ENCODE measurements at places on chromosomes 12 and 14.

- no peak for DNase-seq
These were observed 7.2 kb downstream of the SLC38A4 start for GRCh38 chr12:46818642-46819041.

- DNase-seq = no peak
These were observed 58.7 kb downstream of the ST8SIA1 start for GRCh38 chr12:22275843-22276242.

- DNase-seq = no peak
These were observed 100.0 kb downstream of the PIWIL1 start for GRCh38 chr12:130437555-130438242.

GRCh38 chr12:11731455-11731854, 82.0 kb downstream of the ETV6 start:
- DNase-seq = no peak

DNA sequence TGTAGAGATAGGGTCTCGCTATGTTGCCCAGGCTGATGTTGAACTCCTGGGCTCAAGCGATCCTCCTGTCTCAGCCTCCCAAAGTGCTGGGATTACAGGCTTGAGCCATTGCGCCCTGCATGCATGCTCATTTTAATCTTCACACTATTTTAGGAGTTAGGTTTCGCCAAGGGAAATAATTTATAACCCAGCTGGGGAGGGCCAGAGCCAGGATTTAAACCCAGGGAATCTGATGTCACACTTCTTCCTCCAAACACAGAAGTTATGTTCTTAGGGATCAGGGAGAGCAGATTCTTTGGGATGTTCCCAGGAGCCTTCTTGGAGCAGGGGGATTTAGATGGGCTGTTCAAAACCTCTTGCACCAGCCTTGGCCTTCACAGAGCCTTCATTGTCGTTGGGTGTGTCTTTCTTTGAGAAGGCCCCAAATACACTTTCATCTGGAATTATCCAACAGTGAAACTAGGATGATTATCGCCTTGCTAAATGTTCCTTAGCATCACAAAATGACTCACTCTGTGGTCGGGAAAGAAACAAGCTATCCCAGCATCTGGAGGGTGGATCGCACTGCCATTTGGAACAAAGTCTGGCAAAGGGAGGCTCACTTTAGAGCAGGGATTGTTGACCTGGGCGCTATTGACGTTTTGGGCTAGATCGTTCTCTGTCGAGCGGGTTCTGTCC, 8.2 kb upstream of the PPP1CC start:
- DNase-seq = no peak

GRCh38 chr14:93185349-93185720, 218 bp downstream of the LYSET start:
- no peak for DNase-seq

GRCh38 chr12:131454418-131455217, 256.3 kb upstream of the SFSWAP start:
- DNase-seq = no peak

GRCh38 chr12:109421355-109422087, 55.6 kb downstream of the KCTD10 start:
- DNase-seq = no peak

GRCh38 chr12:13130981-13131380, 27.5 kb upstream of the GSG1 start:
- DNase-seq = no peak

GRCh38 chr14:81990312-81990761, 456.7 kb upstream of the SEL1L start:
- DNase-seq = no peak

Data from stimulated activated CD8-positive, alpha-beta memory T cell treated with anti-CD3 and anti-CD28 coated beads, Interleukin-15, amount 100 ng/mL, for 1 hour (primary cell).